ENCODE measurements at places on chromosomes 7 and 10.

DNA sequence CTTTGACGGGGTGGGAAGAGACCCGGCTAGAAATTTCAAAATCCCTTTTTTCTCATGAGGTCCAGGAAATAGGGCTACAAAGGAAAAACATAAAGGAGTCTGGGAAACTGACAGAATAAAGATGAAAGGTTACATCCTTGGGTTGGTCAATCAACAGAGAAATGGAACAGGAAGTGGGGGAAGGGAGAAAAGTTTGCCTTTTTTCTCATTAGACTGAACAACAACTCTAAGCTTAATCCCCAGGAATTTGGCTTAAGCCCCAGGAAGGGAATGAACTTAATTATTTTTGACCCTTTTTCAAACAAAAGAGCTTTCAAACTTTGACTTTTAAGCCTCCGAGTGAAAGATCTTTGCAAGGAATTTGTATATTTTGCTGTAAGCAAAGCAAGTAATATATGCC, 32.7 kb downstream of the LGI1 start:
- DNase-seq = no peak

GRCh38 chr7:121557034-121557892, 161.2 kb upstream of the FAM3C start:
- DNase-seq = no peak

GRCh38 chr7:83879063-83879462, 230.1 kb upstream of the SEMA3E start:
- no peak for DNase-seq

GRCh38 chr10:73366381-73367298, 8.0 kb upstream of the CFAP70 start:
- no peak for DNase-seq

DNA sequence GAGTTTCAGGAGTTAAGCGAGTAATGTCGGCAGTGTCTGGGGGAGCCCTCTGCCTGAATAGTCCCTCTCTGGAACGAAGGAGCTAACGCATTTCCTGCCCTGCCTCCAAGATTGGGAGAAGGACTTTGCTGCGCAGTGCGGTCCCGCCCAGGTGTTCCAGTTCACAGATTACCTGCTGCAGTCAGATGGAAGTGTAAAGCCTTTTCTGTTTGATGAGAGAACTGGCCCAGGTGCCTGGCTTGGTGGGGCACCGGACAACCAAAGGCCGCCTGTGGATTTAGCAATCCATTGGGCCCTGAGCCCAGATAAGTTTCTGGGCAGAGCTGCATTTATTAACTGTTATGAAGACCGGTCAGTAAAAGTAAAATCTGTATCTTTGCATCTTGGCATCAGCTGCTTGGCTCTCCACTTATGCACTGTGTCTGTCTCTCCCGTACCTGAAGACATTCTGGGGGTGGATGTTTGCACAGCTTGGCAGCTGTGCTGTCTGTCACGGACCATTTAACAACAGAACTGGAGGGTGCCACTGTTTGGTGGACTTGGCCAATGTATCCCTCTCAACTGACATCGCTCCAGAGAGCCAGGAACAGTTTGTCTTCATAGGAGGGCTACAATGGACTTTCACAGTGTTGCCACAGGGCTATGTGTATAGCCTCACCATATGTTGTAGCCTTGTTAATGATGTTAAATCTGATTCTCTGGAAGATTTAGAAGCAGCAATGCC, 654.7 kb upstream of the ZWINT start:
- DNase-seq = no peak

GRCh38 chr10:24153031-24153430, 55.9 kb upstream of the KIAA1217 start:
- DNase-seq = no peak

- no peak for DNase-seq
Measured at GRCh38 chr7:31007634-31008033, 43.9 kb downstream of the GHRHR start.

DNA sequence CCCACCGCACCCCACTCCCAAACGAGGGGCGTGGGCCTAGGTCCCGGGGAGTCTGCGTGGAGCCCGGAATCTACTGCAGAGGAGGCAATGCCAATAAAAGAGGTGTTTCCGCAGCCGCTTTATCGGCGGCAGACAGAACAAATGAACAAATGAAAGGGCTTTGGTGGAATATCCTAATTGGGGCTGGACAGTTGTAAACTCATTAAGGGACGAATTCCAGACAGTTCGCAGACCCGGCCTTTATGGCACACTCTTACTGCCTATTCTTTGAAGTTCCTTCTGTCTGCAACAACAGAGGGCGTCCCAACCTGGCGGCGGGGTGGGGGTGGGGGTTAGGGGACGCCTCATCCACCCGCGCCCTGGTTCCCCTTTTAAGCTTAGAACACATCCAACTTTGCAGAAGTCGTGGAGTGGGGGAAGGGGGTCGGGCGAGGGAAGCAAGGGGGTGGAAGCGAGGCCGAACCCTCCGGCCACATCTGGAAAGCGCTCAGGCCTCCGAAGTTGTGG, 4.1 kb downstream of the HOXA9 start:
- no peak for DNase-seq

DNA sequence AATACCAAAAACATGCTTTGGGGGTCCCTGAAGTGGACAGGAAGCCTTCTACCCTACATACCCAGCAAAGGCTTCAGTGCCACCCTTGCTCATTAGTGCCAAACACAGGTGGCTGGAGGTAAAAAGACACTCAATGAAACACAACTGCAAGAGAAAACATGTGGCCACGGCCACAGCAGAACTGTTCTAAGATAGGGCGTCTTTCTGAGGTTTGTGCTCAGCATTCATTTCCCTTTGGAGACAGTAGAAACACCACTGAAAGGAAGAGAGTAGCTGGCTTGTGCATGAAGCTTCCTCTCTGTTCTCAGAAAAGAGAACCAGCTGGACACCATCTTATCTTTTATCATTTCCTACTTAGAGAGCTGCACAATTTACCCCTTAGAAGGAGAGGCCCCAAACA, 143.0 kb downstream of the PLXNA4 start:
- no peak for DNase-seq

- DNase-seq = no peak
Measured at GRCh38 chr10:31135171-31135570, 103.5 kb upstream of the ZNF438 start.

GRCh38 chr7:7251742-7252141, 69.4 kb downstream of the C1GALT1 start:
- no peak for DNase-seq

GRCh38 chr10:35203745-35204144, 77.1 kb downstream of the CREM start:
- DNase-seq = no peak

- no peak for DNase-seq
Measured at GRCh38 chr10:128689667-128690066, 563.4 kb upstream of the MKI67 start.

DNA sequence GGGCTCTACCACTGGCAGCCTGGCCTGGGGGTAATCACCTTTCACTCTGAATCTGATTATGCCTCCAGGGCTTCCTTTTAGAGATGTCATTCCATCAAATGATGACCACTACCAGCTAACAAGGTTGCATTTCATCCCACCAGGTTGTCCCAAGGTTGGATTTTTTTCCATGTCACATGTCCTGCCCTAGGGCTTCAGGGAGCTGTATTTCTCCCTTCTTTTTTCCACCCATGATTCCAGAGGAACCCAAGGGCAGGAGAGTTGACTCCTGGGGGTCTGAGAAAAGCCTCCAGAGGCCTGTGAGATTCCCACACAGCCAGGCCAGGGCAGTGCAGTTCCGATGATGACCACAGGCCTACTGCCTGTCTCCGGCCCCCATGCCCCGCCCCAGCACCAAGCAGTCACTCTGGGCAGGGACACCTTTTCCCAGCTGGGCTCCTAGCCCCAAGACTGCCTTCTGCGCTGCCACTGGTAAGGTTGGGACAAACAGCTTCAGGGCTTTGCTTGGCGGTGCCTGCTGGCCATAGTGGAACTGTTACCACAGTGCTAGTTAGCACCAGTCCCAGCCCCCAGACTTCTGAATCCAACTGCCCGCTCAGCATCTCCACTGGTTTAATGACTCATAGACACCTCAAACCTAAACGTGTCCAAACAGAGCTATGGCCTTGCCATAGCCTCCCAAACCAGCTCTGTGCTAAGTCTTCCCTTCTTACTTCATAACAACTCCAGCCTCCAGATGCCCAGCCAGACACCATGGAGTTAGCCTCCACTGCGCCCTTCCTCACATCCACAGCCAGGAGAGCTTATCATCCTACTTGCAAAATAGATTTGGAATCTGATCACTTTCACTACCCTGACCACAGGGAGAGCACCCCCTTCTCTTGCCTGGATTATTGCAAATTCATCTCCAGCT, 133.7 kb downstream of the ARHGAP22 start:
- DNase-seq = no peak

GRCh38 chr10:127462643-127463295, 86.3 kb upstream of the NPS start:
- DNase-seq = no peak

- DNase-seq = no peak
Measured at GRCh38 chr7:45007571-45008328, 7.7 kb downstream of the CCM2 start.

GRCh38 chr7:98418271-98418635, 17.4 kb upstream of the BAIAP2L1 start:
- DNase-seq = no peak

- no peak for DNase-seq
Measured at GRCh38 chr10:57694956-57695608, 572.6 kb downstream of the IPMK start.

GRCh38 chr7:81470724-81471379, 299.0 kb downstream of the HGF start:
- no peak for DNase-seq

DNA sequence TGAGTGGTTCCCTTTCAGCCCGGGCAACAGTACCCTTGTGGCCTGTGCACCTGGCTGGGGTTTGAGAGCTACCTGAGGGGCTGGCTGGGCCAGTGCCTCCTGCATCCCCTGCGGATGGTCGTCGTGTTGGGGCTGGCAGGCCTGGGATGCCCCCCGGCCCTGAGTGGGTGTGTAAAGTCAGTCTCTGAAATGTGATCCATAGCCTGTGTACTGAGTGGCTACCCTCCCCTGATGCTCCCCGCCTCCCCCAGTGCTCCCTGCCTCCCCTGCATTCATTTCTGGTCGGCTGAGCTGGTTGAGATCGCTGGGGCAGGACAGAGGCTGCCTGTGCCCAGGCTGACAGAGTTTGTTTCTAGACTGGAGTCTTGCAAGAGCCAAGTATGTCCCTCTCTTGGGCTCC, 9.3 kb downstream of the ZNF316 start:
- DNase-seq = no peak

DNA sequence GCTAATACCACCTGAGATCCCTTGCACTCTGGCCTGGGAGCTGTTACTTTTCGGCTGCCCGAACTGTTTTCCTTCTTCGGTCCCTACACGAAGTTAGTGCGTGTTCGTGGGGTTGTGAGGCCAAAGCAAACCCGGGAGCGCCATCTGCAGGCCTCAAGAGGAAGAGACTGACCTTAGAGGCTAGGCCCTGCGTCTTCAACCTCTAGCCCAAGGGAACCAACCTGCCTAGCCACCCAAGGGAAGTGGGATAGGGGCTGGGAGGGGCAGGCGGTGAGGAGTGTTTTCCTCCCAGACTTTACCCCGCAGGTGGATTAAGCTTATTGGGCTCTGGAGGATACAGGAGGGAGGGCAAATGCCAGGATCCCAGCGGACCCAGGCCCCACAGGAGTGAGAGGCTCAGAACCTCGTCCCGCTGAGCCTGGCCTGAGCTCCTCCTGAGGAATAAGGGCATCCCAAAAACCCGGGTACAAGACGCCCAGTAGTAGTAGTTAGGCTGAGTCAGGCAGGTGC, 1.7 kb upstream of the PAX2 start:
- peak; percentile 32 for DNase-seq

DNA sequence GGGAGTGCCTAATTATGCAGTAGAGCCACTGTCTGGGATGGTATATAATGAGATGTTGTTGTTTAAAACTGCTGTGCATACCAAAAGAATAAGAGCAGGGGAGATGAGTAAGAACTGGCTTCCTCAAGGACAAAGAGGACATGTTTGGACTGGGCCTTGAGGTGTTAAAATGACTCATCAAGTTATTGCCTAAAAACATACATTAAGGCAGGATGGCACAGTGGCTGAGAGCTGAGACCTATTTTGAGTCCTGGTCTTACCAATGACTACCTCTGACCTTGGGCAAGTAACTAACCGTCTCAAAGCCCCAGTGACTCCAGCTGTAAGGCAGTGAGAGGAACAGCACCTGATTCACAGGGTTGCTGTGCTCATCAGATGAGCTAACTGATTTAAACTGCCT, 71.1 kb downstream of the CFAP58 start:
- no peak for DNase-seq

GRCh38 chr10:71505862-71506261, 109.1 kb downstream of the CDH23 start:
- no peak for DNase-seq

- no peak for DNase-seq
Measured at GRCh38 chr10:5511231-5511884, 12.0 kb upstream of the CALML5 start.

DNA sequence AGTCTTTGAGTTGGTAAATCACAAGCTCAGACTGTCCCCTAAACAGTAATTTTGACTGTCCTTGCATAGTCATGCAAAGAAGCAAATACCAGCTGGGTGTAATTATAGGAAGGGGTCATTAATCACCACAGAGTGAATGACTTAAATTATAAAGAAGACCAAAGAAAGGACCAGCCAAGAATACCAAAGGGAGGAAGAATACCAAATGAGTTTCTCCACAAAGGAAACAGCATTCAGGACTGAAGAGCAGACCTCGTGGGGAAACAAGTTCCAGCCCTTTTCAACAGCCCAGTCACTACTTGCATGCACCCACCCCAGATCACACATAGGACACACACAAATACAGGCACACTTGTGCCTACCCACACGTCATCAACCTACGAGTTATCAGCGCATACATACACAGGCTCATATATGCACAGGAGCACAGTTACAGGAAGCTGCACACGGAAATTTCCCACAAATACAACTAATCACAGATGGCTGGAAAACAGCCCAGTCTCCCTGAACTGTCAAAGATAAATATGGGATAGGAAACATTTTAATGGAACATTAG, 77.6 kb downstream of the DENND2A start:
- no peak for DNase-seq

- DNase-seq = no peak
Measured at GRCh38 chr10:107546986-107547385, 382.5 kb upstream of the SORCS1 start.

DNA sequence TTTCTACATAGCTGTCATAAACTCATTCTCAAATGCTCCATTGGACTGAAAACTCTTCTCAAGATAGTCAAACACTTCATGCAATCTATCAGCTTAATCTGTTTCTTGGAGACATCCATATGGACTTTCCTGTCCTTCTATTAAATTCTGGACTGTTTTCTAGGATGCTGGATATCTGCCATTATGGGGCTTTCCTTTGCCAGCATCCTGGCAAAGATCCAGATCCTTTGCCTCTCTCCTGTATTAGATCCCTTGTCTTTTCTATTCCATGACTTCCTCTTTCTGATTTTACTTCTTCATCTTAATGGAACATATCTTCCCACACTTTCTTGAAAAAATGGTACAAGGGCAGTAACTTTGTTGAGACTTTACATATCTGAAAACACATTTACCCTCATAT, 35.9 kb upstream of the SKAP2 start:
- DNase-seq = no peak

DNA sequence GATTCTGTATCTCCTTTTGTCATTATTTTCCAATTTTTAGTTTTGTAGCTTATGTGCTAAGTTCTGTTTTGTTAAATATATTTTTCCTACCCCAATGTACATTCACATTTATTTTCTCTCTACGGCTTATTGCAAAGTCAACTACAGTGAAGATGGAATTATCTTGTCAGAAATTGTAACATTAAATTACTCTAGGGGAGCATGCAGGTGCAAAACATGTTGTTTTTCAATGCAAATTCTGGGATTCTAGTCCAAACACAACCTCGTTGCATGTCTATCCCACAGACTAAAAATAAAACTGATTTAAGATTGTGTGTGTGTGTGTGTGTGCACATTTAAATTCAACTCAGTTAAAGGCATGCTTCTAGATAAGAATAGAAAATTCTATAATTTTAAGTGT, 529.1 kb upstream of the POM121L12 start:
- no peak for DNase-seq

All from CD4-positive, alpha-beta T cell treated with Interleukin-15 for 4 hours (primary cell).